ENCODE measurements at places on chromosomes 7 and 10.

DNA sequence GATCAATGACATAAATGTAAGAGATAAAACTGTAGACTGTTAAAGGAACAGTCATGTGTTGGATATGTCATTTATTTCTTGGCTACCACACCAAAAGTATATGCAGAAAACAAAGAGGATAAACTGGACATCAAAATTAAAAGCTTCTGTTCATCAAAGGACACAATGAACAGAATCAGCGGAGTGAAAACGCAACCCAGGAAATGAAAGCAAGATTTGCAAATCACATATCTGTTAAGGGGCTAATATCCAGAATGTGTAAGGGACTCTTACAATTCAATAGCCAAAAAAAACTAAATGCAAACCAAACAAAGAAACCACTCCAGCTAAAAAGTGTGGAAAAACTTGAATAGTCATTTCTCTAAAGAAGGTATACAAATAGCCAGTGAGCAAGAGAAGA, 164.3 kb downstream of the ZMYND11 start:
- no peak for DNase-seq

GRCh38 chr7:149794661-149795060, 21.3 kb upstream of the ZNF467 start:
- DNase-seq: no peak

DNA sequence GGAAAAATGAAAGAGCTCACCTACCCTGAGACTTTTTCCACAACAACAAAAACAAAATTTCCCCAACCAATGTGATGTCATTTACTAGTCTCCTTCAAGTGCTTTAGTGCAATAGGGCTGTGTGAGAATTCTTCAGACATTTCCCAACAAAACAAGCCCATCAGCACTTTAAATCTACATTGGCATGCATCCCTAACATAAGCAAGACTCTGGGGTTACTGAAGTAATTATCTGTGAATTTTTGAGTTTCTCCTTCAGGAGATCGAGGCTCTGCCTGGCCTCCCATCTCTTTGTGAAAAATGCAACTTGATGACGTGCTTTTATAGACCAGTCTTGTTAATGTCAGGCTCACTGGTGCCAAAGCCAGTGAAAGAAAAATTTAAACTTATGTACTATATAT, 255.6 kb downstream of the GFRA1 start:
- DNase-seq: no peak

DNA sequence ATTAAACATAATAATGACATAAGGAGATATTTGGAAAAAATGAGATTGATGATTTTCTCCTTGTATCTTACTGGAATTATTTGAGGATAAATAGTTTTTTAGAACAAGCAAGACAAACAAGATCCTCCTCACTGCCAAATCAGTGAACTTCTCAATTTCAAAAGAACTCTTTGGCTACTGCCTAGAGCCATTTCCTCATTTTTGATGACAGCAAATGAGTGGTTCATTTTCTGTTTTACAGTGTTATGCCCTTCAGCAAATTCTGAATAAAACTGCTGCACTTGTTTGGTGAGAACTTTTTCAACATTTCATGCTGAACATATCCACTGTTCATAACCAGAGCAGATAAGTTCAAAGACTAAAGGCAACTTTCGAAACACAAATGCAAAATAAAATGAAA, 42.5 kb upstream of the AHR start:
- DNase-seq: no peak

DNA sequence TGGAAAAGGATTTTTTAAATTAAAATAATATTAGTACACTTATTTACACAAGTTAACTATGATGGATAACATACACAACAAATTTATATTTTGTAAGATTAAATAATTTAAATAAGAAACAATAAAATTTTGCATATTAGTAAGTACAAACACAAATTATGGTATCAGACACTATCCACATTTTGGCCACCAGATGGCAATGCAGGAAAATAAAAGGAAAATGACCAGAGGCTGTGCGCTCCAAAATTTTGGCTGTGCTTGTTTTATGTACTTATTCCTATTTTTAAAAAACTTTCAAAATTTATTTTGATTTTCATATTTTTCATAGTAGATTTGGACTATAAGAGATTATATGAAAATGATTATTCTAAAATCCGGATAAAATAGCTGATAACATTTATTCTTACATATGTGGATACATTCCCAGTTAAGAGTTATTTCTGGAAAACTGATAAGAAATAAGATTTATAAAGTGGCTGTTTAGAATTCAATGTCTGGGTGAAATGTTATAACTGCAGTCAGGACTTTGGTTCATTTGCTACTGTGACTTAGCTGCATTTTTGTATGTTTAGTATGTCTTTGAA, 274.7 kb upstream of the HGF start:
- DNase-seq: peak; percentile 37

All from BE2C (cell line).